OCI-LY7 (cell line): ENCODE measurements at places on chromosomes 12 and 14. TPM values are rescaled to one million over a fixed set of nuclear protein-coding genes. Genes with fewer than 3 reads are reported as not detected.
A peak's percentile ranks its signal among the peaks of the same experiment; 100 is the strongest.

DNA sequence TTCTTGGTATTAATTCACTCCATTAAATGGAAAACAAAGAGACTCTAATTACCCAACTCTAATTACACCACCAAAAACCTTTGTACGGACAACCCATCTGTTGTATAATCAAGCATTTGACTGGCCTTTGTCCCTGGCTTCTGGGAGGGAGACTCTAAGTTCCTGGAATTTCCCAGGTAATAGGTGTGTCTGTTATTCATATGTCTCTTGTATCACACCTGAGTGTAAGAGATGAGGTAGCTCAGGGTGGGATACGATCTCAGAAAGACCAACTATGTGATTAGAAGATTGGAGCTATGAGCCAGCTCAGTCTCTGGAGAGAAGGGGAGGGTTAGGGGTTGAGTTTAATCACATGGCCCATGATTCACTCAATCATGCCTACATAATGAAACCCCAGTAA lies 94.7 kb upstream of the PLXNC1 start:
- no peak for DNase-seq

DNA sequence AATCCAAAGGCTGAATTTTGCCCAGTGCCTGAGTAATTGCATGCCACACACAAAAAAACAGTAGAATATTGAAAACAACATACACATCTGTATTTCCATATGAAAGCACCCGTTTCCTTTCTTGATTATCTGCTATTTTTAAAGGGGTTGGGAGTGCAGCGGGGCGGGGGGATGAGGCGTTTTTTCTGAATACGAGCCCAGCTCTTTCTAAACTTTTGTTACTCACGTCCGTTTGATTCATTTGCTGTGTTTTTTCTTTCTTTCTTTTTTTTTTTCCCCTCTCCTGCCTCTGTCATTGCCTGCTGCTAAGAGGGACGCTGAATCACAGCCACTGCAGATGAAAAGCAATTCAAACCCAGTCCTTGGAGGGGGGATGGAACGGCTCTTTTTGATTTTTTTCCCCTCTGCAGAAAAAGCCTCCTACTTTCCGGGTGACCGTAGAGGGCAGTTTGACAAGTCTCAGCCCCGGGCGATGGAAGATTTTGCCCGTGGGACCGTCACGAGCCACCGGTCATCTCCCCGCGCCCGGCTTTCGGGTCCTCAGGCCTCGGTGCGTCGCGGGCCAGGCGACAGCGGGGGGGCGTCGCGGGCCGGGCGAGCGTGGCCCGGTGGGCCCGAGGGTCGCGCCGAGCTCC lies 572 bp upstream of the RASSF8 start:
- no peak for DNase-seq

Gene C1QL4
- total RNA-seq: 0.17 TPM in 1 of 2 replicates, not detected in the other

- DNase-seq: no peak
Observed at GRCh38 chr14:64824471-64824870, 55.2 kb downstream of the SPTB start.

GRCh38 chr12:93127582-93128331 lies 198.7 kb upstream of the EEA1 start:
- no peak for DNase-seq

- DNase-seq: no peak
Observed at GRCh38 chr14:82676403-82676802, 1142.8 kb upstream of the SEL1L start.

Gene TSPAN8
- not detected in 2 replicates for total RNA-seq

Gene PTPRO
- 0.23 TPM in 1 of 2 replicates, not detected in the other for total RNA-seq

DNA sequence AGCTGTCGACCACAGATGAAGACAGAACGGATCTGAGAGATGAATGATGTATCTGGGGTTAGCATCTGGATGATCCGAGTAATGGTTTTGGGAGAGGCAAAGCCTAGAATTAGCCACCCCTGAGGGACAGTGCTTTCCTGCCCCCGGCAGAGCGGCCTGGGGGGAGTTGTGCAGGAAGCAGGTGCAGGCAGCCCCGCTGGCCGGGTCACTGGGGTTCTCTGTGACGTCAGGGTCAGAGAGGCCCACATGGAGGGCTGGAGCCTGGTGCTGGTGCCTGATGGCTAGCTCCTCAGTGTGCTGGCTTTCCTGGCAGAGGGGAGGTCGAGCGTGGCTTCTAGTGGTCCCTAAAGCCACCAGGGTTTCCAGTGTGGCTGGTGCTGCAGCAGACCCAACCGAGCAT lies 70.3 kb downstream of the ADGRD1 start:
- no peak for DNase-seq

Gene CLEC6A
- not detected in 2 replicates for total RNA-seq

DNA sequence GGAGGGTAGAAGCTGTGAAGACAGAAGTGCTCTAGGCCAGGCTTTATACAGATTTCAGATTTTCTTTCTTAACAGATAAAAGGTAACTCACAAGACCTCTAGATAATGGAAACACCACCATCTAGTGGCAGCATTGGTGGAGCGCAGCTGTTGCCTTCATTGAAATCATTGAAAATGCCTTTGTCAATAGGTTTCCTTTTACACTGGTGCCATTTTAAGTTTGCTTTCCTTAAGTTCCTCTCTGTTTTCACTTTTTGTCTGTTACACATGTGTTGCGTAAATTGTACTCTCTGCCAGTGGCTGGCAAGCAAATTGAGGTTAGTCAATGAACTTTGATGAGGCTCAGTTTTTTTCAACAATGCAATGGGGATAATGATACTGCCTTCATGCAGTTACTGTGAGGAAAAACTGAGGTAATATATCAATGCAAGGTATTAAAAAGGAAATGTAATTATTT lies 31.1 kb downstream of the ALDH1L2 start:
- DNase-seq: peak; percentile 87

DNA sequence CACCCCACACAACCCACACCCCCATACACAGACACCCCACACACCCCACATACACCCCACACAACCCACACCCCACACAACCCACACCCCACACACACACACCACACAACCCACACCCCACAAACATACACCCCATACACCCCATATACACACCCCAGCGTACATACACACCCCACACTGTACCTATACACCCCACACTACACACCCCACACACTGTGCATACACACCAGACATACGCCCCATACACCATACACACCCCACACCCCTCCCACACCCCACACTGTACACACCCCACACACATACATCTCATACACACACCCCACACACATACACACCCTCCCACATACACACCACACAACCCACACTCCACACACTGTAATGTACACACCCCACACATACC lies 80.2 kb downstream of the NOC4L start:
- DNase-seq: no peak

Gene ZBTB42
- total RNA-seq: 1.9 and 2.4 TPM in 2 replicates

DNA sequence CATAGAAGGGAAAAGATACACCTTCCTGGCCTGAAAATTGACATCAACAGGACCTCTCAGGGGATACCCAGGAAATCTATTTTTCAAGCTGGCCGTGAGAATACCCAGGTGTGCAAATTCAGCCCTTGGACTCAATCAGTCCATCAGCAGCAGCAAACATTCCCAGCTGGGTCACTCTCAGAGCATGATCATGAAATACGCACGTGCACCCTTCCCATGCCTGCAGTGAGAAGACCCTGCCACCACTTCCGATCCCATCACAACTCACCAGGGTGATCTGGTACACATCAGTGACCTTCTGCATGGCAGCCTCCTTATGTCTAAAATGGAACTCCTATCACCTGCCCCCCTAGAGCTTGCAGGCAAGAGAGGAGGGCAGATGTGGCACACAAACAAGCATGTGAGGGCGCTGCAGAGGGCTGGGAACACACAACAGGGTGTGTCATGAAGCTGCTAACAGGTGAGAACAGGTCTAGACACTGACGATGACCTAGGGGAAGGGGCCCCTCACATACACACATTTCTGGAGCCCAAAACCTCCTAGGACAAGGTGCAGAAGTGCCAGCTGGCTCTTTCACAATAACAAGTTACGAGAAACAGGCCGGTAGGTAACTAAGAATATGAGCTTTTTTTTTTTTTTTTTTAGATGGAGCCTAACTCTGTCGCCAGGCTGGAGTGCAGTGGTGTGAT lies 37.8 kb upstream of the TC2N start:
- DNase-seq: no peak

DNA sequence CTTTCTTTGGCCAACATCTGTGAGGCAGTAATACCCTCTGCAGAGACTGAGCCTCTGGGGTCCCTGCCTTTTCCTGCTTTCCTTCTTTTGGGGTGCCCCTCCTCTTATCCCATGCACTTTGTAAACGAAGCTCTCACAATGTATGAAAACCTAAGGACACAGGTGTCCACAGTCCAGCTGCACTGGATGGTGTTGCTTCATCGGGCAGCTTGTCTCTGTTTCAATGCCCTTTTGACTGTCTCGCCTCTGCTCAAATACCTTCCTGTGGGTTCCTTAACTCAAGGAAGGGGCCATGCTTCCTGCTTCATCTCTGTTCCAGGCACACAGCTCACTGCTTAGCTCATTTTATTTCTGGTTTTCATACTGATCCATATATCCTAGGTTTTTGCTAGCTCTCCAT lies 6.4 kb downstream of the C1RL start:
- no peak for DNase-seq

Gene RBMS2
- 0.27 and 1.1 TPM in 2 replicates for total RNA-seq
